Foreskin fibroblast (primary cell): ENCODE measurements at places on chromosomes 6 and 20.

DNA sequence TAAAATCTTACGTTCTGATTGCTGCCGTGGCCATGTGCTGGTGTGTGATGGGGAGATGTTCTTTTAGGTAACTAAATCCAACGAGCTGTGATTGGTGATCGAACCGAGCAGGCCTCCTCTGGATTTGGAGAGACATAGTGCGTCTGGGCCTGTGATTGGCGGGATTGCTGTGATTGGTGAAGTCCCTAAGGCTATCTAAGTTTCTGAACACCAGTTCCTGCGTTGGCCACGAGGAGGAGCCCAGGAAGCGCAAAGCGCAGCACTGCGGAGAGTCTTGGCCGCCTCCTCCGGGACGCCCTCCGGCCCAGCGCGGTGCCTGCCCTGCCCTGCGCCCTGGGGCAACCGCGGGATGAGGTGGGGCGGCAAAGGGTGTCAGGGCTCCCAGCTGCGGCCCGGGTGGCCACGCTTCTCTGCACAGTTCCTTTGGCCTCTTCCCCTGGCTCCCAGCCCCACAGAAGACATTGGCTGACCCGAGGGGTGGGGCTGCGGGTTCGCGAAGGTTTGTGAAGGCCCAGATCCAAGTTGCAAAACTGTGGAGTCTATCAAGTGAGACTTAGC, 33.0 kb downstream of the HNF4A start:
- DNase-seq, result peak; percentile 86

- peak; percentile 20 for DNase-seq
Observed at GRCh38 chr6:4957521-4958231, 46.2 kb downstream of the RPP40 start.

DNA sequence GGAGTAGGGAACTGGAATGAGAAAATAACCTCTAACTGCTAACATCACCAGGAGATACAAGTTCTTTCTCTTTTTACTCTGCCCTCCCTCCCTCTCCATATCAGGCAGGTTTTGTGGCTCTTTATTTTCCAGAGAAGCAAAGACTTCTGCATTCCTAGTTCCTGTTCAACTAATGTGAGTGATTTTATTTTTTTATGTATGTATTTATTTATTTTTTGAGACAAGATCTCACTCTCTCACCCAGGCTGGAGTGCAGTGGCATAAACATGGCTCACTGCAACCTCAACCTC, 6.0 kb upstream of the IER3 start:
- no peak for DNase-seq

GRCh38 chr20:25223179-25223661, 24.7 kb upstream of the PYGB start:
- peak; percentile 96 for DNase-seq

- DNase-seq, result peak; percentile 85
Observed at GRCh38 chr6:17863901-17864754, 123.3 kb downstream of the KIF13A start.

- no peak for DNase-seq
Observed at GRCh38 chr6:150668900-150669302, 69.2 kb downstream of the PLEKHG1 start.

DNA sequence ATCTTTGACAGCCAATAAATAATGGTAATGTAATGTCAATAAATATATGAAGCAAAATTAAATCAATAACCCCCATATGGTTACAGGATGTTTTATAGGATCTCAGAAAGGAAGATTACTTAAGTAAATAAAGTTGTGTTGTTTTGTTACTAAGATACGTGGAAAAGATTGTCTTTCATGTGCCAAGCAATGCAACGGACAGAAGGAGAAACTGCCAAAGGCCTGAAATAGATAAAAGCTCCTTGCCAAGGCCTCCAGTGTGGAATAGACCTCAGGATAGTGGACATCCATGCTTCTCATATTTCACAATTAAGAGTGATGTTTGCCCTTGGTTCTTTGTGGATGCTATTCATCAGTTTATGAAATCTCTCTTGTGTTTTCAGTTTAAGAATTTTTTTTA, 16.4 kb upstream of the FNDC1 start:
- no peak for DNase-seq

GRCh38 chr6:160005861-160006540, 37.1 kb downstream of the IGF2R start:
- peak; percentile 79 for DNase-seq

- DNase-seq, result no peak
Observed at GRCh38 chr6:36829919-36830544, 9.2 kb downstream of the CPNE5 start.

DNA sequence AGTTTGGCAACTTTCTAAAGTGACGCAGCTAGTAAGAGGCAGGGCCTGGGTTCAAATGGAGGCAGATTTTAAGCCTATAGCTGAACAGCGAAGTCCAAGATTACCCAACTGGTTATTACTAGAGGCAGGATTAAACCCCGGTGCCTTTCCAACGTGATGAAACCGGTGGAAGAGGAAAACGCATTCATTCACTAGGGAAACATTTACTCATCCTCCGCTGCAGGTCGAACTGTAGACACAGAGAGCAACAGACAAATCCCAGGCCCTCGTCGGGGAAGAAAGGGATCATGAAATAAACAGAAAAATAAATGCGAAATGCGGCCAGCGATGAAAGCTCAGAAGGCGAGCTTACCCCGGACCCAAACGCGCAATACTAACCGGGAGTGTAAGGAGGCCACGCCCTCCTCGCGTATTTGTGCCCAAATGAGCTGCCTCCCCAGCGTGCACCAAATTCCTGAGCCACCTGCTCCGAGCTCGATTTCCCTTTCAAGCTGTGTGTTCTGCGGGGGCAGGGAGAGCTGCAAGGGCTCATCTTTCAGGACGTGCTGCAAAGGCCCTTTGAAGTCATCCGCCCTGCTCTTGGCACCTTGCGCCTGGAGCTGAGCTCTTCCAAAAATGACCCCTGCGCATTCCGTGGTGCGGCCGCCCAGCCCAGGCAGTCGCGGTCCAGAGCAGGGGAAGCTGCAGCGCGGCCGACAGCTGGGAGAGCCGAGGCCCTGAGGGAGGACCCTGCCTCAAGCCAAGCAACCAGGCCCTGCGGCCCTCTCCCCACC, 46.9 kb downstream of the PDYN start:
- DNase-seq, result peak; percentile 16

DNA sequence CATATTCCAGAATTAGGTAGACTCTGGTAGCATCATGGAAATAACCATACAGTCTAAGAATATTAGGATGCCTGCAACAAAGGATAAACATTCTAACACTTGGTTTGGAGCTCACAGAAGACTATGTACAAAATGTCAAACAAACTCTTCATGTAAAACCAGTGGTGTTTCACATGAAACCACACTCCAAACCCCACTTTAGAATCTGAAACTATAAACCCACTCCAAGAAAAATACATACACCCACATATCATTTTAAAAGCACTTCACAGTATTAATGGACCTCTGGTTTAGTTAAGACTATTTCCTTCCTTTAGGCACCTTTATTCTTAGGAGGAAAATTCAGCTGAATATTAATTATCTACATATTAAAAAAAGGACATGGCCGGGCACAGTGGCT, 10.5 kb downstream of the AURKA start:
- no peak for DNase-seq

GRCh38 chr20:64256282-64256935, 861 bp downstream of the PCMTD2 start:
- no peak for DNase-seq

DNA sequence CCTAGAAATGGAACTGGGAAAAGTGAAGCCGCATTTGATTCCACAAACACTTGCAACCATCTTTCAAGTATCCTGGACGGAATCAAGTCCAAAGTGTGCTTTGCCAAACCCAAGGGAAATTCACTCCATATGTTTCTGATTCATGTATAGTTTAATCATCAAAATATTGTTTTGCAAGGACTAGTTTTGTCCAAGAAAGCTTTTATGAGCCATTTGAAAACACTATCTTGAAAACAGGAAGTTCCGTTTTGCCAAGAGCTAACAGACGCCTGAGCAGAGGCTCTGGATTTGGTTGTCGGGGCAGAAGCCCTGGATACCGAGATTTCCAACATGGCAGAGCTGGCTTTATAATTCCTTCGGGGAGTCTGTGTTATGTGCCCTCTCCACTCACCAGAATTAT, 251.1 kb downstream of the PHACTR1 start:
- peak; percentile 87 for DNase-seq

GRCh38 chr6:113930183-113930582, 40.8 kb downstream of the HDAC2 start:
- DNase-seq, result no peak

- peak; percentile 88 for DNase-seq
Observed at GRCh38 chr6:142013287-142013686, 119.4 kb upstream of the GJE1 start.

DNA sequence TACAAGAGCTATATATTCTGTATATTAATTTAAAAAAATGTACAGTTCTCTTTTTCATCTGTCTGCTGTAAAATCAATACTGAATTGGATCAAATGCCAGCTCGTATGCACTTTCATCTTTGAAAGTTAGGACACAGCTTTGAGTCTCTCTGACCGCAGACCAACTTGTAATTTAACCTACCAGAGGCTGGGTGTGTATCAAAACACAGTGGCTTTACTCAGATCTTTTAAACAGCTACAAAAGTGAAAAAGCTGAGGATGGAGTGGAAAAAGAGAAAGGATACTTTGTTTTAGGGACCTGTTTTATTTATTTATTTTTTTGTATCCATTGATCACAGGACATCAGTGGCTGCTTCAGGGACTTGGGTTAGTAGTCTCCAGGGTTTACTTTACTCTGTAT, 44.1 kb downstream of the KIAA0408 start:
- no peak for DNase-seq

GRCh38 chr20:50762045-50762422, 30.7 kb downstream of the PARD6B start:
- DNase-seq, result no peak

GRCh38 chr20:39116020-39116419, 153.9 kb downstream of the DHX35 start:
- DNase-seq, result no peak

- peak; percentile 30 for DNase-seq
Observed at GRCh38 chr20:1336699-1337367, 7.9 kb upstream of the SDCBP2 start.

DNA sequence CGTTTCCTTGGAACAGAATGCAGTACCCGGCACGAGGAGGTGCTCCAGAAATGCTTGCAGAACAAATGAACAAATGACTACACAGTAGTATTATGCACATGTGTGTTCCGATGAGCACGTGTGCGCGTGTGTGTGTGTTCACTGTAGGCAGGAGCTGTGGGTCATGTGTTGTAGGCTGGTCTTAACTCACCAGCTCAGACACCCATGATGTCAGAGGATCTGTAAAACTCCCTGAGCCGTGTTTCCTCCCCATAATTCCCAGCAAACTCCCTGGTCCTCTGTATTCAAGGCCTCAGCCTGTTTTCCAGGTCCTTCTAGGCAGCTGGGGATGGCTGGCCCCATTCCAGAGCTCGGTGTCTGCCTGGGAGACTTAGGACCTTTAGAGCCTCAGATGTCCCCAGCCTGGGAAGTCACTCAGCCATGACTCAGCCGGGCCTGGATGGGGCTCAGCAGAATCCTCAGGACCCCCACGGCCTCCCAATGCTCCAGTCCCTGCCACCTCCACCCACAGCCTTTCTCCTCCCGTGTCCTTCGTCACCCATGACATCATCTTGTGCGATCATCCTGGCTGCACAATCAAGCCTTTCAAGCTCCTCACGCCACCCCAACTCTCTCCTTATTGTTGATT, 475.0 kb upstream of the SULF2 start:
- DNase-seq, result no peak

- peak; percentile 70 for DNase-seq
Observed at GRCh38 chr20:5654557-5654956, 95.6 kb upstream of the SHLD1 start.

GRCh38 chr6:118905851-118906250, 11.9 kb downstream of the ASF1A start:
- no peak for DNase-seq

DNA sequence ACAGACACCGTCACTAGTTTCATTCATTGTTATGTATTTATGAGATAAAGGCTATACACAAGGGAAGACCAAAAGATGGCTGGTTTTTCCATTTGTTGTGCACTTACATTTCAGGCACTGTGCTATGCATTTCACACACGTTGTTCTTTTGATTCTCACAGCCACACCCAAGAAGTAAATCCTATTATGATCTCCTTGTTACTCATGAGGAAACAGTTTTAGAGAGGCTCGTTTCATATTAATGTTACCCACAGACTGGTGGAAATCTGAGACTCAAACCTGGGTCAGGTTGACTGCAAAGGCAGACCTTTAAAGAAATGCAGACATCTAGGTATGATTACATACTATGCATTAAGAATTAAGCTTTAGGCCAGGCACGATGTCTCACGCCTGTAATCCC, 34.9 kb downstream of the SHLD1 start:
- DNase-seq, result no peak

- DNase-seq, result peak; percentile 75
Observed at GRCh38 chr6:45419571-45420082, 41.9 kb upstream of the SUPT3H start.

DNA sequence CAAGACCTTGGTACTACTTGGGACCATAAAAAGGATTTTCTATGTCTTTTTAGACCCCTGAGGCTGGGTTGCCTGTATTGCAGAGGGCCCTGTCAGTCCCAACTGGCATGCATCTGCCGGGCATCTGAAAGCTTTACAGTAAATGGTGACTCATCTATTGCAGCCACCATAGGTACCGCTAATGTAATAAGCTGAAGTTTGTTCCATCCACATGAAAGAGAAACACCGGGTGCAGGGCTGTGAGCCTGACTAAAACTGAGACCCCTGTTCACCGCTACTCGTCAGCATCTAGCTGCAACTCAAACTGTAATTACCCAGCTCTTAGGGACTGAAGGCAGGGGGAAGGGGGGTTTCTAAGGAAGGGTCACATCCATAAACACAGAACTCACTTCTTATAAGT, 49.5 kb downstream of the TRERF1 start:
- DNase-seq, result peak; percentile 30

DNA sequence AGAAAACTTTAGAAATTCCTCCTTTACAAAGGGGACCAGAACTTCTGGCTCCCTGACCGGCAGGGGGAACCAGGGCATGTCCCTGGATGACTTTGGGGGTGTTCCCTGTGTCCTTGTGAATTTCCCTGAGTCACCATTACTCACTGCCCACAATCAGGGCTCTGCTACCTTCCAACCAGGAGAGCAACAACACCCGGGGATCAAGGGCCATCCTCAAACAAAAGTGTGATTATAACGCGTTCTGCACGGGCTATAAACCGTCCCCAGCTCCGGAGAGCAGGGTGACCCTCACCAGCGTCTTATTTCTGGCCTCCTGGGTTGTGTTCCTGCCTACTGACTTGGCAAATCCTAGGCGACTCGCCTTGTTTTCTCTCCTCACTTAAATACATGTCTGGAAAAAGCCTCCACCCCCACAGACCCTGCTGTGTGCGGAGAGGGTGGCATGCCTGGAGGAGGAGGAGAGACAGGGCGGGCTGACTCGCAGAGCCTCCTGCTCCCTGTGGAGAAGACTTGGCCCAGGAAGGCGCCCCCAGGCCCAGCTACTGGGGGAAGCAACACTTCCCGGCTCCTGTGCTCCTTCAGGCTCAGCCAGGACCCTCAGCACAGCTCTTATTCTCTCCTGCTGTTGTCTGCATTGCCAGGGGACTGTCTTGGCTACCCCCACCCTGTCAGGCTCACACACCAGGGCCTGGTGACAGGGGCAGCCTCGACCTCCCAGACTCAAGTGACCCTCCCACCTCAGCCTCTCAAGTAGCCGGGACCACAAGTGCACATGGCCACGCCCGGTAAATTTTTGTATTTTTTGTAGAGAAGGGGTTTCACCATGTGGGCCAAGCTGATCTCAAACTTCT, 54.1 kb downstream of the FGD2 start:
- DNase-seq, result peak; percentile 97
